Gastrocnemius medialis (tissue), 4 donors: ENCODE measurements at places on chromosomes 12 and 14.

- DNase-seq: no peak
Observed at GRCh38 chr14:71354801-71355200, 447.5 kb downstream of the PCNX1 start.

DNA sequence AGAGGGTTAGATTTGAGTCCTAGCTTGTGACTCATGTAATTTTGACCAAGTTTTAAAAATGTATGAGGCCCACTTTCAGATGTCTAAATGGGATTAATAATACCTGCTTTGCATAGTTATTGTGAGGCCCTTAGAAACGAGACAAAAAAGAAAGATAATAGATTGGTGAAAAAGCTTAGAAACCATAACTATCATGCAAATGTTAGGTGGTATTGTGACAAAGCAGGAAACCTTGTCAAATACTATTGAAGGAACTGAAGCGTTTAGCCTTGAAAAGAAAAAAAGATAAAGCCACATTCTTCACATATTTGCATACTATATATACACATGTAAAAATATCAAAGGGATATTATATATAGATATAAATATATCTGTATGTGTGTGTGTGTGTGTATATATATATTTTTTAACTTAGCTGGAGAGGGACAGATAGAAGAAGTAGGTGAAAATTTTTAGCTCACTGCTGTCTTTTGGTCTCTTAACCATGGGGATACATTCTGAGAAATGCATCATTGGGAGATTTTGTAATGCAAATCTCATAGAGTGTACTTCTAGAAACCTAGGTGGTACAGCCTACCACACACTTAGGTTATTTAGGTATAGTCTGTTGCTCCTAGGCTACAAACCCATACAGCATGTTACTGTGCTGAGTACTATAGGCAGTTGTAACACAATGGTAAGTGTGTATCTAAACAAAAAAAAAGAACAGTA, 270.3 kb downstream of the CCDC91 start:
- DNase-seq: no peak

- no peak for DNase-seq
Observed at GRCh38 chr12:47935184-47935583, 28.2 kb upstream of the TMEM106C start.

- DNase-seq: no peak
Observed at GRCh38 chr12:18066666-18067065, 23.3 kb downstream of the RERGL start.

DNA sequence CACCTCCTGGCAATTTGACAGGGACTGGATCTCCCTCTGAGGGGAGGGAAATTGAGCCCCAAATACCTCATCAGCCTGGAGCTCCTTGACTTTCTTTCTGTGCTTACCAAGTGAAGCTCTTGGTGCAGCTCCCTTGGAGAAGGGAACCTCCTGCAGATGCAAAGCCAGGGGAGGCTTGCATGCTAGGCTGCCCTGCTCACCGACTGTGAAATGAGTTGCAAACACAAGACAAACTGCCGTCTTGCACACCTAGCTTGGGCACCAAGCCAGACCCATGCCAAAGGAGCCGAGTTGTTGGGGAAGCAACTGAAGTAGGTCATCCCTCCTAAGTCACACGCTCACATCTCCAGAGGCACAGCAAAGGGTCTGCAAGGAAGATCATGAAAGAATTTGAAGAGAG, 95.2 kb downstream of the GTF2A1 start:
- DNase-seq: no peak

GRCh38 chr12:22874151-22874550, 249.2 kb downstream of the ETNK1 start:
- no peak for DNase-seq

DNA sequence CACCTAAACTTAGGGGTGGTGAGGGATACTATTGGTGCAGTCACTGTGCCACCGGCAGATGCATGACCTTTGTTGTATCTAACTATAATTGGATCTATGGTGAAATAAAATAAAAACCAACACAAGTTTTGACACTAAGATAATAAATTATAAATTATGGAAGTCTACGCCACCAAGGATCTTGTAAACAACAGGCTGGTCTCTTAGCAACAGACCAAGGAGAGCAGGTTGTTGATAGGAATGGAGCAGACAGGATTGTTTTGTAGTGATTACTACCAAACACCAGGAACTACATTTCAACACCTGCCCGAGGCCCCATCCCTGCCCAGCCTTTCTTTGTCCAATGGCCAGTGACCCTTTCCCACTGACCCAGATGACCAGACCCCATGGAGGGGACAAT, 1178.0 kb downstream of the VRK1 start:
- no peak for DNase-seq

GRCh38 chr14:89303456-89304435, 113.3 kb downstream of the FOXN3 start:
- peak; percentile 59 for DNase-seq

DNA sequence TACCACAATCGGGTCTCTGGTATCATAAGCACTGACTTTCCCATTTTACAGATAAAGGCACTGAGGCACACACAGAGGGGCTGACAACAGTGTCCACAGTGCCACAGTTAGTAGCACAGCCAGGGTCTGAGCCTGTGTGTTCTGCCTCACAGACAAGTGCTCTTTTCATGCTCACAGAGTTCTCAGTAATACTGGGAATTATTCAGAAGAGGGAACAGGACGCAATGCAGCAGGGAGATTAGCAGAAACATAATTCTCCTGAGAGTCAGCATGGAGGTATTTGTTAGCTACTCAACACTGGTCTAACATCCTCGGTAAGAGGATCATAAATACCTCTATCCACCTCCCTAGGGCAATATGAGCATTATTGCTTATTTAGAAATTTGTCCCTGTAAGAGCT, 219.3 kb upstream of the EEA1 start:
- DNase-seq: no peak

- no peak for DNase-seq
Observed at GRCh38 chr12:122471324-122472226, 29.2 kb downstream of the ZCCHC8 start.

DNA sequence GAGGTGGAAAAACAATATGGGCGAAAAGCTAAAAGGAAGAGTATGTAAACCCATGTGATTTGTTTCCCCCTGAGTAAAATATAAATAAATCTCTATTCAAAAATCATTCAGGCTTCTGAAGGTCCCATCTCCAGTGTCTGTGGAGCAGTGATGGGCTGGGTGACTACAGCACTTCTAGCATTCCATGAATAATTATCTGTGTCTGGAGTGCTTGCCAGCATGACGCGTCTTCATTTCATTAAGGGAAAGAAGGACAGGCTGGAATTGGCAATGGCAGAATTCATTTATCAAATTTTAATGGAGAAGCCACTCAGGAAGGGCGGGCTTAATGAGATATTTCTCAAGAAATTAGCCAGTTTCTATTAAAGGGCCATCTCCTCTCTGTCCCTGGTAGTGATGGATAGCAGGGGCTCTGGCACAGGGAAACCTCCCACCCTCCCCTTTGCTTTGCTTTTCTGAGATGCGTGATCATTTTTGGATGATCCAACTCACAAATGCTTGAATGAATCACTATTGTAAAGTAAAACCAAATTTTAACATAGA, 916.3 kb upstream of the SEL1L start:
- no peak for DNase-seq

- DNase-seq: no peak
Observed at GRCh38 chr12:116202940-116203339, 74.6 kb downstream of the MED13L start.

DNA sequence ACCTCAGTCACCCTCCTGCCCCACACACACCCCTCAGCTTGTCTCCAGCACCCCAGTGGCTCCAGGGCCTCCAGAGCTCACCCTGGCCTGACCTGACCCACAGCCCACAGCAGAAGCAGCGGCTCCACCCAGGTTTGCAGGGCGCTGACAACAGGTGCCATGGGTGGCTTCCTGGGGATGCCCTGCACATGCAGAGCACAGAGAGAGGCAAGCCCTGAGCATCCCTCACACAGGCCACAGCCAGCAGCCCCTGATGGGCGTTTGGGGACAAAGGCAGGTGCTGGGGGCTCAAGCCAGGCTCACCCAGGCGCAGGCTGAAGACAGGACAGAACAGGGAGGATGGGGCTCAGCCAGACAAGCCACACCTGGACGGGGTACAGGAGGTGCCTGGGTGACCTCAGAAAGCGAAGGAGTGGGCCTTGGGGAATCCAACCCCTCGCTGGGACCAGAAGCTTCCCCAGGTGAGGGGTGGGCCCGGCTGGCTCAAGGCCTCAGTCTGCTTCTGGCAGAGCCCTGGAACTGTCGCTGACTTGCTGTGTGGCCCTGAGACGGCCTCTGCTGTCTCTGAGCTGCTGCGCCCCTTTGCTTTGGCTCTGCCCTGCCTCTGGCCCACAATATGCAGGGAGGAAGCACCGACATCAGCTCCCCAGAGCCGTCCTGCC, 10.6 kb downstream of the ARL6IP4 start:
- no peak for DNase-seq

DNA sequence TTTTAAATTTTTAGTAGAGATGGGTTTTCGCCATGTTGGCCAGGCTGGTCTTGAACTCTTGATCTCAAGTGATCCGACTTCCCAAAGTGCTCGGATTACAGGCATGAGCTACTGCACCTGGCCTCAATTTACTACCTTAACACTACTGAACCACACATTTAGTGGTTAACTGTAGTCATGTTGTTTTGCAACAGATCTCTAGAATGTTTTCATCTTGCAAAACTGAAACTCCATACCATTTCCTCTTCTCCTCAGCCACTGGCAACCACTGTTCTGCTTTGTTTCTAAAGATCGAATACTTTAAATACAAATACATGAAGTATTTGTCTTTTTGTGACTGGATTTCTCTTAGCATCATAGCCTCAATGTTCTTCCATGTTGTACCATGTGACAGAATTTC, 15.4 kb upstream of the SMCO2 start:
- no peak for DNase-seq

- no peak for DNase-seq
Observed at GRCh38 chr14:24434676-24435075, 4.9 kb downstream of the KHNYN start.

GRCh38 chr14:100645196-100645981, 58.2 kb upstream of the BEGAIN start:
- peak; percentile 52 for DNase-seq

DNA sequence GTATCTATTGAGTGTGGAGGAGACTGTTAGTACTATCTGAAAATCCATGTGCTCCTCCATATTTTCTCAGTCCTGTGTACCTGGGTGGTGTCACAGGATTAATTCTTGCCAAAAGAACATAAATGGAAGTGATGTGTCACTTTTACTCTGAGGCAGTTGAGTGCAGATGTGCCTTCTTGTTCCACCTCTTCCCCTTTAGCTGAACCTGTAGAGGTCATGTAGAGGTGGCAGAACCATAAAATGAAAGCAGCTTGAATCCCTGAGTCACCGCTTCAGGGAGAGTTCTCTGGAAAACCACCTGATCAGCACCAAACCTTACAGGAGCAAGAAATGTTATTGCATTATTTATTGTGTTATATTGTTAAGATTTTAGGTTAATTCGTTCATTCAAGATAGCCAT, 14.7 kb upstream of the SLC25A3 start:
- no peak for DNase-seq

- no peak for DNase-seq
Observed at GRCh38 chr12:94025756-94026155, 122.6 kb upstream of the PLXNC1 start.

DNA sequence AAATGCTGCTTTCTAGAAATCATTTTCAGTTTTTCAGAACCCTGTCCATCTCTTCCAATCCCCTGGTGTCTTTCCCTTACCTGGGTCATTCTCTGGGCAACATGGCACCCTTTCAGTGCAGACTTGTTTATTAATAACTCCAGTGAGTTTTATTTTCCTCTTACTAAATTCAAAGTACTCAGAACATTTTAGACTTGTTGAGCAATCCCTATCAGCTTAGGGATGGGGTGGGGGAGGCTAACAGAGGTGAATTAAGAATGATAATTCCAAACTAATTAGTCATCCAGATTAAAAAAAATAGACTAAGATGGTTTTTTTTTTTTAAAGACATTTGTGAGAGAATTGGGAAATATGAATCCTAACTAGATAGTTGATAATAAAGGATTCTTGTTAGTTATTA, 10.7 kb downstream of the GPRC5A start:
- peak; percentile 12 for DNase-seq

GRCh38 chr14:76514213-76514998, 138.5 kb downstream of the ESRRB start:
- DNase-seq: no peak

DNA sequence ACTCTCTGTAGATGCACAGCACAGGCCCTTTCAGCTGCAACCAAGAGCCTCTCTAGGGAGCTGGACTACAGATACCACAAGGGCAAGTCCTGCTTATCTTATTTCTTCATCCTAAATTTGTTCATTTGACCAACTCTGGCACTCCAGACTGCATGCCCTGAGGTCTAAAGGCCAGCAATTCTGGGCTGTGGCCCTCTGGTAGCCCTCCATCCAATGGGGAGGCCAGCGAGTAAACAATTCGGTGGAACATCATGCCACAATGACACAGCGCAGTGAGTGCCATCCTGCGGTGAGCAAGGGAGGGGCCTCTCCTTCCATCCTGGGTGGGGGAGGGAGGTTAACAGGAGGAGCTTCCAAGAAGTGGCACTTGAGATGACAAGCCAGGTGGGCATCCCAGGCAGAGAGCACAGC, 652 bp upstream of the SELPLG start:
- DNase-seq: peak; percentile 57

DNA sequence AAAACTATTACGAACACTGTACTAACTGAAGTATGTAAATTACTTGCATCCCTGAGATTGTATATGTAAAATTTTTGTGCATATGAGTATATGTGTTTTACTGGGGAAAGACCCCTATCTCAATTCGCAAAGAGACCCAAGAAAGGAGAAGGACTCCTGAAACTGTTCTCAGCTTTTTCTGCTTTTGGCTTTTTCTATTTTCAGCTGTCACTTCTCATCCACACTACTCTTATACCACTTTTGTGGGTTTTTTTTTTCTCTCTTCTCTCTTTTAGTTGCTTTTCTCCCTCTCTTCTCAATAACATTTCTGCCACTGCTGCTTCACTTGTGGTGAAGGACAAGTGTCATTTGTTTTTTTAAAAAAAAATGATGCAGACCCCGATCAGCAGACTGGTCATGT, 39.8 kb downstream of the NIN start:
- no peak for DNase-seq

DNA sequence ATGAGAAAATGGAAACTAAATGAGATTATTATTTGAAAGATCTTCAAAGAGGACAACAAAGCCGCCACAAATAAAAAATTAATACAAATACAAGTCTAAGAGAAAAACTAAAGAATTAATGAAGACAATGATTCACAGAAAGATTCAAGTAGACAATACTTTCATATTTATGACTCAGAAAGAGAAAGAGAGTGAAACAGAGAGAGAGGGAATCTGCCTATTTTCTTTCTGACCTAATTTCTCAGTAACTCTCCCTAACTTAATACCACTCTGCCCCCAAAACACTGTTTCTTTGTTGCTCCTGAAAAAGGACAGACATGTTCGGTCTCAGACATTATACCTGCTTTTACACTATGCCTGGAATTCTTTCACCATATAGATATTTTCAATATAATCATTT, 259.1 kb downstream of the SLC6A15 start:
- DNase-seq: no peak

GRCh38 chr12:12240662-12241340, 26.0 kb downstream of the LRP6 start:
- DNase-seq: no peak

GRCh38 chr12:123468786-123469185, 10.8 kb downstream of the SNRNP35 start:
- no peak for DNase-seq

- no peak for DNase-seq
Observed at GRCh38 chr14:64801800-64802199, 77.9 kb downstream of the SPTB start.

- no peak for DNase-seq
Observed at GRCh38 chr12:32302218-32303173, 96.9 kb upstream of the FGD4 start.
